ENCODE measurements at places on chromosomes 6 and 20.

DNA sequence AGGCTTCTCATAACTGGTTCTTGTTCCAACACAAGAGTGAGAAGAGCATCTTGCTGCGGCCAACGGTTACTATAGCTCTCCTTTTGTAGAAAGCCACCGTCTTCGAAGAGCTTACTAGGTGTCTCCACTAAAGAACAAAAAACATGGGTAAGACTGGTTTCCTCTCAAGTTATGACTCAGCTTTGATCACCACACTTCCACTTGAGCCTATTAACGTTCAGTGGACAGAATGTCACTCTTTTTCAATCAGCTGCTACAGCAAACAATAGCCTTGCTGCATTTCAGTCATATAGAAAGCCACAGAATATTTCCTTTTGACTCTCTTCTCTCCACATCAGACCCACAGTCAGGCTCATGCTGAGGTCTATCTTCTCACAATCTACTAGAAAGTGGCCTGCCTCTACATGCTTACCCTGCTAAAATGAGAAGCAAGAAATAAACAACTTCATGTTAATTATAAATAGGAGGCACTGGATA is 243.5 kb upstream of the PREP start:
- DNase-seq = no peak

DNA sequence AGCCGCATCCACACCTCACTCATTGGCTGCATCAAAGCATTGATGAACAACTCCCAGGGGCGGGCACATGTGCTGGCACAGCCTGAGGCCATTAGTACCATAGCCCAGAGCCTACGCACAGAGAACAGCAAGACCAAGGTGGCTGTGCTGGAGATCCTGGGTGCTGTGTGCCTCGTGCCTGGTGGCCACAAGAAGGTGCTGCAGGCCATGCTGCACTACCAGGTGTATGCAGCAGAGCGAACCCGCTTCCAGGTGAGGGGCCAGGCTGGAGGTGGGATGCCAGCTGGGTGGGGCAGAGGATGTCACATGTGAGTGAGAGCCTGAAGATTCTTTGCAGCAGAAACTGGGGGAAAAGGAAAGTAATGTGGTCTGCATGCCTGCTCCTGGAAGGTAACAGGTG is 66.7 kb downstream of the MOCS1 start:
- no peak for DNase-seq

DNA sequence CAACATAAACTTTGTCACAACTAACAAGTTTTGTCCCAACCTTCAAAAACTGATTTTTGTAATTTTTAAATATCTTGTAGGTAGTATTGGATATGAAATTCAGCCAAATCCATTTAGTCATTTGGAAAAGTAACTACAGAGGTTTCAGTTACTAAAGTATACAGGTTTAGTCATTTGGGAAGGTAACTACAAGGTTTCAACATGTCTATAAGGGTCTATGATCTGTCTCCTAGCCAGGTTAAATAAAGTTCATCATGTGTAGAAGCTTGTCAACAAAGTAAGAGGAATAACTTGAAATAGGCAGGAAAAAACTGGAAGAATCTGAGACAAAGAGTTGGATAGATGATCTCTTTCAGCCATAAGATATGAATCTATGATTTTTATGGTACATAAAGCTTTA is 229.8 kb downstream of the COL12A1 start:
- DNase-seq = no peak

DNA sequence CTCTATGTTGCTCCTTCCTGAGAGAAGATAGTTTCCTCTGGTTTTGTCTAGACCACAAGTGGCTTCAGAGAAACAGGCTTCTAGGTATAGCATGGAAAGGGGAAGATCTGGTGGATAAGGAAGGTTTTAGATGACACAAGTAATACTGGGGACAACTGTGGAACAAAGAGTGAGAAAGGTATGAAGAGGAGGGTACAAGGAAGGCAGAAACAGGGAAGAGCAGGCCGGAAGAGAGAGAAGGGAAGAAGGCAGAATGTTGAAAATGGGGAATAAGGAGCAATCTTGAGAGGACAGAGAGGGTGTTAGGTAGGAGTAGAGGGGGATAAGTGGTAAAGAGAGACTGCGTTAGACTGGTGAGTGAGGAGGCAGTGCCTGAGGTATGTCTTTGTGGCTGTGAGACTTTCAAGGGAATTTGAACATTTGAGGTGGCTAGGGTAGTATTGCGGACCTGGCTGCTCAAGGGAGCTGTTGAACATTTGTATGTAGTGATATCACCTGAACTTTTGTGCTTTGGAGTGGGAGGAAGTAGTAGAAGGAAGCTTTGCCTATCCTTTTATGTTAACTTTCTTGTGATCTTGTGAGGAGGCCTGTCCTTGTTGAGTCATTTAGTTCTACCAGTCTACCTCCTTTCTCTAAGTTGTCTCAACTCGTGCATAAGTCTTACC is 69.5 kb downstream of the FOXO3 start:
- no peak for DNase-seq

GRCh38 chr20:46955601-46956556 is 61.2 kb downstream of the EYA2 start:
- no peak for DNase-seq

DNA sequence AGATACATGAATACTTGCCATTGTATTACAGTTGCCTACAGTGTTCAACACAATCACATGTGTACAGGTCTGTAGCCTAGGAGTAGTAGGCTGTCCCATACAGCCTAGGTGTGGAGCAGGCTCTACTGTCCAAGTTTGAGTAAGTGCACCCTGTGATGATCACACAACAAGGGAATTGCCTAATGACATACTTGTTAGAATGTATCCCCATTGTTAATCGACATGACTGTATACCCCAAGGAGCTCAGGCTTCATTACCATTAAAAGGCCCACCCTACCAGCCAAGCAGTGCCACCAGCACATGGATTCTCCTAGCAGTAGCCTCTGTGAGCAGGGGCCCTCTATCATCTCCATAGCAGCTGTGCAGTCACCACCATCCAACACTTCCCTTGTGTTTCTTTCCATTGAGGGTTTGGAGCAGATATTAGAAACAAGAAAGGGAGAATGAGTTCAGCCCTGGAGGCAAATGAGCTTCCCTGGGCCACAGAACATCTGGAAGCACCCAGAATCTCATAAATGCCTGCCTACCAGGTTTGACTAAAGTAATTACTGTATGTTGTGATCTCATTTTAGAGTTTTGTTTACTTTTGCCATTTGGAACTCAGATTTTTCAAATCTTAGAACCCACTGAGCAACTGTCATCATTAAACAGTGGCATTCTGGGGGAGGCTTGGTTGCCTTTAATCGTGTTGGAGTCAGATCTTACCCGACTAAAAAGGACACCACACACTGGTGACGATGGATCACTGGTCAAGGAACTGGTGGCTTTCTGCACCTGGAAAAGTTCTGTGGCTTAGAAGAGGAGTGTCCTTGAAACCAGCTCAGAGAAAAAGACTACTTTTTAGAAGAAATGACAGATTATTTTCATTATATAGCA is 104.9 kb downstream of the TULP4 start:
- no peak for DNase-seq

DNA sequence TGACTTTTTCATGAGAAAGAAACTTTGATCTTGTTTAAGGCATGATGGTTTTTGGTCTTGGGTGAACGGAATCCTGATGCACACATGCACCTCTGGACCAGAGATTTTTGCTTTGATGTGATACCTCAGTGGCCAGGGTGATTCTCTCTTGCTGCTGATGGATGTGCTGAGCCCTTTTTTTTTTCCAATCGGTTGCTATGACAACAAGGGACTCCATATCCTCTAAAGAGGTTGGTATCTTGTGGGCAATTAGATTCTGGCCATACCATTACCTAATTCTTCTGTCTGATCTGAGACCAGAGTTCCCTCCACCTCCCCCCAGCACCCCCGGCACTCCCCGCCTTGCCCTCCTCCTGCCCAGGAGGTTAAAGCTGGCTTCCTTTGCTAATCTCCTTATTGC is 24.9 kb downstream of the PDYN start:
- no peak for DNase-seq

- no peak for DNase-seq
These were observed 169.6 kb downstream of the MTHFD1L start for GRCh38 chr6:151034825-151035781.

DNA sequence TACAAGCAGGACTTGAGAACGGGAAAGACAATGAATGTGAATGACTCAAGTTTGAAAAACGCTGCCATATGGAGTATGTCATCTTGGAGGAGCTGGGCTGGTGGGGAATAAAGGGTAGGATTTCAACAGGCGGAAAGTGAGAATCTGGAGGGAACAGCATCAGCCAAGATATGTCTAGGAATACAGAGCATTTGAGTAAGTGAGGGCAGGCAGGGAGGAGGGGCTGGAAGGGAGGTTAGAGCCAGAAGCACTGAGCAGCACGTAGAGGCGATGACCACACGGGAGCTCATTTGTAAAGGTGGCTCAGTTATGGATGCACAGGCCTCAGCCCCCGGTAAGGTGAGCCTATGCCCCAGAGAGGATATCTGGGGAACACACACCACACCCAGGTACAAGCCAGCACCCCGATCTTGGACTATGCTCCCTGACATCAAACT is 115.1 kb downstream of the ZMYND8 start:
- DNase-seq = no peak

DNA sequence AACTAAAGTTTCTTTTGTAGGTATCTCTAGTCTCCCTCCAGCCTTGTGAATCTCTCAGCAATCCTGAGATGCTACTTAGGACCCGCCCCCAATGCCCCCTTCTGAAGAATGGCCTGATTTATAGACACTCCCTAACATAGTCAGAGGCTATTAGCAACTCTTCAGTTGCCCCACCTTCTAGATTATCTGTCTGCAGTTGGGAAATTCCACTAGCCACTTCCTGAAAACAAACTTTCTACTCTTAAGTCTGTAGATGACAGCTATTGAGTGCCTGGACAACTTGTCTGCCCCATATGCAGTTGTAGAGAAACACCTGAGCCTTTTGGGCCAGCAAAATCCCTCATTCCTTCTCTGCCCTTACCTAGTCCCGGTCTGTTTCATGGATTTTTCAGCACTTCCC is 188.2 kb upstream of the PREP start:
- no peak for DNase-seq

DNA sequence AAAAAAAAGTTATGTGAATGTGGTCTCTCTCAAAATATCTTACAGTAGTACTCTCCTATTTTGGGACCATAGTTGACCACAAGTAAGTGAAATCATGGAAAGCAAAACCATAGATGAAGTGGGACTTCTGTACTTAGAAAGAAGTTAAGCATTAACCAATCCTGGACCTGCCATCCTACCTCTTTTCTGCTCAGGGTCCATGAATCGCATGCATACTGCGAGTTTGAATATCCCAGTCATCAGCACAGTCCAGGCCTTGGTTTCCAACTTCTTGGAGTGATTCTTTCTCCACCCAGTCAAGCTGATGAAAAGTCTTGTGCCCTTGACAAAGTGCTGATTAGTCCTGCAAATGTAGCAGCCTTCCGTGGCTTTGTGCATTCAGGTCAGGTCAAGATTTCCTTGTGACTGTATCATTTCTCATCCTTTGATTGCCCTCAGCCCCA is 46.0 kb downstream of the RNF217 start:
- no peak for DNase-seq

DNA sequence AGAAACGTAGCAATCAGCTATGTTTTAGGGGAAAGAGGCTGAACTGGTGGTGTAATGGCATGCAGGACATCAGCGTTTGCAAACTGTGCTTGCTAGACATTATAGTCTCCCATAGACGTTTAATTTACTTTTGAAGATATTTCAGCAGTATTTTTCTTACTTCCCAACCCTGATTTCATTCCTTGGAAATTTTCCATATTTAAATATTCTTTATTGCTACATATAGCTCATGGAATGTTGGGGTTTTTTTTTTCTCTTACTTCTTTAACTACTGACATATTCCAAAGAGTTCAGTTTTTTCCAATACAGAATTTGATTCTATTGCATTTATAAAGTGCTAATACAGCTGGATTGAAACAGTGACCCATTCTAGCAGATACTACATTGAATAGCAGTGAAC is 694.4 kb upstream of the CITED2 start:
- no peak for DNase-seq

- DNase-seq = no peak
These were observed 3.6 kb upstream of the ADGRG6 start for GRCh38 chr6:142297996-142298753.

GRCh38 chr6:32195902-32196681 is 3.6 kb upstream of the GPSM3 start:
- DNase-seq = peak; percentile 62

DNA sequence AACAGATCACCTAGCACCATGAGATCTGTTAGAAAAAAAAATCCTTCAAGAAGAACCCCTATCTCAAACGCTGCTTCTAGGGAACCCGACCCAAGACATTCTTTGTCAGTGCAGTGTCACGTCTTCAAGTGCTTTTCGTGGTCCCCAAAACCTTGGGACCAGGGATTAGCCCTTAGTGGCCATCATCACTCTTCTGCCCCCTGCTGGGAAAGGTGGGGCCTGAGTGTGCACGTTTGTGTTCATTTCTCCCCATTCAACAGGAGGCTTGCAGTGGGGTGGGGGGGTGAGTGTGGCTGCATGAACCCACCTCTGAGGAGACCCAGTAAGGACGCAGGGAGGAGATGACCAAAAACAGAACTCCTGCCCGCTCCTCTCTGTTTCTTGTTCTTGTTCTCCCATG is 218.2 kb upstream of the RNF24 start:
- no peak for DNase-seq

- no peak for DNase-seq
These were observed 55.5 kb downstream of the CPNE5 start for GRCh38 chr6:36783603-36784375.

DNA sequence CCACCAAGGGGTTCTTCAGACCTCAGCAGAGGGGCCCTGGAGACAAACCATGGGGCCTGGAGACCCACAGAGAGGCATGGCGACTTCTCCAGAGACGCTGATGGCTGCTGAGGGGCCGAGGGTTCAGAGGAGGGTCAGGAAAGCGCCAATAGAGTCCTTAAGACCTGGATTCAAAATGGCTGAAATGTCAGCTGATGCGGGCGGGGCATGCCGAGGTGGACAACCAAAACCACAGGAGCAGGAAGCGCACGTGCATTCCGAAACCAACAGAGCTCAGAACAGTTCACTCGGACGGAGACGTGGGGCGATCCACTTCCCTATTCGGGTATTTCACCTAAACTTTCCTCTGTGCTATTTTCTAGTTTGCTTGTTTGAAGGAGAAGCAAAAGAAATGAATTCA is 99.9 kb upstream of the RIN2 start:
- no peak for DNase-seq

DNA sequence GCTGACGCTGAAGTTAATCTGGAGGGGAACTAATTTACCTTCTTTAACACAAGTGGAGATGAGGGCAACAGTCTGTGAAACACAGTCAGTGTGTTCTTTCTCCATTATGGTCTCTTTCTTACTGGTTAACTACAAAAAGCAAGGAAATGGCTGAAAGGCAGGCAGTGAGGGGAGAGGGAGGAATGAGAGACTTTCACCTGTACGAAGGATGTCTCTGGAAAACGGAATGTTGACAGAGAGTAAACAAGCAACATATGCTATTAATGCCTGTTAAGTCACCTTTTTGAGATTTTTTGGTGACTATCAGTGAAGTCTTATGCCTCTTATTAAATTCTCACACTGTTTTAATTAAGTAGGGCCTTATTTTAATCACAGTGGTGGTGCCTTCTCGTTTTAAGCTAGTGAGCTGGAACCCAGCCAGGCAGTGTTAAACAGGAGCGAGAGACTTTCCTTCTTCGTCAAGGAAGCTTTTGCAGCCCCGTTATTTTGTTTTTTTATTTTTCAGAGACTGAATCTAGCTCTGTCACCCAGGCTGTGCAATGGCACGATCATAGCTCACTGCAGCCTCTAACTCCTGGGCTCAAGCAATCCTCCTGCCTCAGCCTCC is 165.6 kb downstream of the ATXN1 start:
- DNase-seq = no peak

- no peak for DNase-seq
These were observed 14.3 kb upstream of the EPM2A start for GRCh38 chr6:145749632-145750031.
